ENCODE measurements at places on chromosomes 6 and 20.
A peak's percentile ranks its signal among the peaks of the same experiment; 100 is the strongest.

- no peak for DNase-seq
Measured at GRCh38 chr20:23434521-23435313, 4.8 kb upstream of the CSTL1 start.

GRCh38 chr20:23456409-23456808, 3.7 kb upstream of the CST11 start:
- DNase-seq = no peak

DNA sequence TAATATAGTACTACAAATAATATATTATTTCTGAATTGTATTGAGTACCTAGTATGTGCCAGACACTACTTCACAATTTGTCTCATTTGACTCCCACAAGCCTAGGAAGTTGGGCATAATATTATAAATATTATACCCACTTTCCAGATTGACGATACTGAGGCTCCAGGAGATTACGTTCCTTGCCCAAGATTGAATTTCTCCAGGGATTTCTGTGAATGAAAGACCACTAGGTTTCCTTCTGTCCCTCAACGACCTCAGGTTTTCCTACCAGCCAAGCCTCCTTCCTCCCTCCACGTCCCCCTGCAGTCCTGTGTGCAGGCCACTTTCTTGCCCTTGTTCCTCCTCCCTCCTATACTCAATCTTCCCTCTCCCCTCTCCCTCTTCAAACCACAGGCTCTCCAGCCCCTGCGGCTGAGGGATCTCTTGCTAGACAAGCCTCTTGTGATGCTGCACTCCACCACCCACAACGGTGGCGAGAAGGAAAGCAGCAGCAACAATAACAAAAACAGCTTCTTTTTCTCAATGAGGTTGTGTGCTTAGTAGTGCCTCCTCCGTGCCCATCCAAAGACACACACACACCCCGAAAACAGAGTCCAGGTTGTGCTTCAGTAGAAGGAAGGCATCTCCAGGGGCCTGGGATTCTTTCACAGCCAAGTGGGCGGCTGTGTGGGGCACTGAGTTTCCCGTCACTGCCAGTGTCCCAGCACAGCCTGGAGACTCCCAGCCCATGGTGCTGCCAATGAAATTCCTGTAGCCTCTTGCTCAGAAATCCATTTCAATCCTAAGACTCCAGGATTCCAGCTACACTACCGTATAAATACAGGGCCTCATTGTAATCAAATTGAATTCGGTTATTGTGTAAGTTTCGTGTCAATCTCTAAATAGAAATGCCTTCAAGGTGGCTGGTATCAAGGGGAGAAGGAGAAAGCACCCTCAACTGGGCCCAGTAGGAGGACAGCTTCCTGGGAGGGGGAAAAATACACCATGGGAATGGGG, 94.4 kb downstream of the NCR2 start:
- no peak for DNase-seq

GRCh38 chr6:167735951-167736288, 90.8 kb upstream of the AFDN start:
- DNase-seq = no peak

DNA sequence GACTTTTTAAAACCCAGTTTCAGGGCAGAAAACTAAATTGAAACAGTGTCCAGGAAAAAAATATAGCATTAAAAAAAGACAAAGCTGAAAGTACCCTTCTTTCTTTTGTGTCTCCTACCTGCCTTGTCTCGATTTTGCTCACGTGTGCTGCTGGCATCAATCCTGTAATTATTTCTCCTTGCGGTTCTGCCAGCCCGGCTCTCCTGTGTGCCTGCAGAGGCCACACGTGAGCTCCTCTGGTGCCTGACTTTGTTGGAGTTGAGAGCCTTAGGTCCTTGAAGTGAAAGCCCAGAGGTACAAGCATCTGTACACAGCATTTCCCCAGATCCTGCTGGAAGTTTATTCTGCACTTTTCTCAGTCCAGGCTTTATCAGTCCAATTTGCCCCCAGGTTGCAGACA, 36.5 kb downstream of the GHRH start:
- no peak for DNase-seq

GRCh38 chr20:48986899-48987298, 59.2 kb upstream of the CSE1L start:
- DNase-seq = no peak

GRCh38 chr6:71072508-71072907, 115.6 kb upstream of the B3GAT2 start:
- no peak for DNase-seq

DNA sequence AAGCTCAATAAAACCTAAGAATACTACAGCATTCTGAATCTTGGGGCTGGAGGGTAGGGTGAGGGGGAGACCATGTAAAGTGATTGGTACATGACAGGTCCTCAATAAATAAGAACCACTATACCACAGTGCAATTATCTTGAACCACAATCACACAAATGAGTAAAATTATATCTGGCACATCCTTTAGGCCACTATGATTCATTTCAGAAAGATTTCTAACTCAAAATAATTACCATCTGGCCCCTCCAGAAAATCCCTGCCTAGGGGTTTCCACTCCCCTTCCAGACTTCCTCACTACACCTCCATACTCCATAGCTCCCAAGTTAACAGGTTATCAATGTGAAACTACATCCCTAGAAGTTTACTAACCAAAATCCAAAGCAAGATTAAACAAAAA, 19.7 kb downstream of the AKIRIN2 start:
- no peak for DNase-seq

- no peak for DNase-seq
Measured at GRCh38 chr6:1798965-1799325, 189.2 kb downstream of the FOXC1 start.

GRCh38 chr20:53738945-53739798, 145.5 kb upstream of the ZNF217 start:
- no peak for DNase-seq

DNA sequence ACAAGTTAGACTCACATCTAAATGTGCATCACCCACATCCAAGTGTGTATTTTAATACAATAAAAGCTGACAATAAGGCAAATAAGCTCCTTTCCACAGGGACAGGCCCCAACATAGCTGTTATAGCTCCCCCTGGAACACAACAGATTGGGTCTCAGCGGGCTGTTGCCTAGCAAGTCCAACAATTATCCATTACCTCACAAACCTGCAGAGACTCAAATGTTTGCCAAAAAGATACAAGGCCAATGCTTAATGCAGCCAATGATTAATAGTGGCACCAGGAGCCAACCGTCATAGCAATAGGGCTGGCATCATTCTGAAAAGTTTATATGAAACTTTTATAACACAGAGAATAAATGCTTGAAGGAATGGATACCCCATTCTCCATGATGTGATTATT, 35.7 kb downstream of the EPB41L2 start:
- DNase-seq = no peak

- peak; percentile 65 for DNase-seq
Measured at GRCh38 chr6:144334150-144334708, 49.1 kb downstream of the UTRN start.

GRCh38 chr20:33006776-33007375, 628 bp upstream of the BPIFB2 start:
- DNase-seq = no peak

GRCh38 chr6:136587527-136587926, 37.3 kb upstream of the MAP7 start:
- no peak for DNase-seq

DNA sequence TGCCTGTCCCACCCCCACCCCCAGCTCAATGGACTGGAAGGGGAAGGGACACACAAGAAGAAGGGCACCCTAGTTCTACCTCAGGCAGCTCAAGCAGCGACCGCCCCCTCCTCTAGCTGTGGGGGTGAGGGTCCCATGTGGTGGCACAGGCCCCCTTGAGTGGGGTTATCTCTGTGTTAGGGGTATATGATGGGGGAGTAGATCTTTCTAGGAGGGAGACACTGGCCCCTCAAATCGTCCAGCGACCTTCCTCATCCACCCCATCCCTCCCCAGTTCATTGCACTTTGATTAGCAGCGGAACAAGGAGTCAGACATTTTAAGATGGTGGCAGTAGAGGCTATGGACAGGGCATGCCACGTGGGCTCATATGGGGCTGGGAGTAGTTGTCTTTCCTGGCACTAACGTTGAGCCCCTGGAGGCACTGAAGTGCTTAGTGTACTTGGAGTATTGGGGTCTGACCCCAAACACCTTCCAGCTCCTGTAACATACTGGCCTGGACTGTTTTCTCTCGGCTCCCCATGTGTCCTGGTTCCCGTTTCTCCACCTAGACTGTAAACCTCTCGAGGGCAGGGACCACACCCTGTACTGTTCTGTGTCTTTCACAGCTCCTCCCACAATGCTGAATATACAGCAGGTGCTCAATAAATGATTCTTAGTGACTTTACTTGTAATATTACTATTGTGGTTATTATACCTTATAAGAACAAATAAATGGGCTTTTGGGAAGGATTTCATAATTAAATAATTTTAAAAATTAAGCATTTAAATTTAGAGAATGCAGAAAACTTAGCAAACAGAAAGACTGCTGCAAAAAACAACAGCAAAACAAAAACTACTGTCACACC, 8.4 kb downstream of the CDKN1A start:
- no peak for DNase-seq

DNA sequence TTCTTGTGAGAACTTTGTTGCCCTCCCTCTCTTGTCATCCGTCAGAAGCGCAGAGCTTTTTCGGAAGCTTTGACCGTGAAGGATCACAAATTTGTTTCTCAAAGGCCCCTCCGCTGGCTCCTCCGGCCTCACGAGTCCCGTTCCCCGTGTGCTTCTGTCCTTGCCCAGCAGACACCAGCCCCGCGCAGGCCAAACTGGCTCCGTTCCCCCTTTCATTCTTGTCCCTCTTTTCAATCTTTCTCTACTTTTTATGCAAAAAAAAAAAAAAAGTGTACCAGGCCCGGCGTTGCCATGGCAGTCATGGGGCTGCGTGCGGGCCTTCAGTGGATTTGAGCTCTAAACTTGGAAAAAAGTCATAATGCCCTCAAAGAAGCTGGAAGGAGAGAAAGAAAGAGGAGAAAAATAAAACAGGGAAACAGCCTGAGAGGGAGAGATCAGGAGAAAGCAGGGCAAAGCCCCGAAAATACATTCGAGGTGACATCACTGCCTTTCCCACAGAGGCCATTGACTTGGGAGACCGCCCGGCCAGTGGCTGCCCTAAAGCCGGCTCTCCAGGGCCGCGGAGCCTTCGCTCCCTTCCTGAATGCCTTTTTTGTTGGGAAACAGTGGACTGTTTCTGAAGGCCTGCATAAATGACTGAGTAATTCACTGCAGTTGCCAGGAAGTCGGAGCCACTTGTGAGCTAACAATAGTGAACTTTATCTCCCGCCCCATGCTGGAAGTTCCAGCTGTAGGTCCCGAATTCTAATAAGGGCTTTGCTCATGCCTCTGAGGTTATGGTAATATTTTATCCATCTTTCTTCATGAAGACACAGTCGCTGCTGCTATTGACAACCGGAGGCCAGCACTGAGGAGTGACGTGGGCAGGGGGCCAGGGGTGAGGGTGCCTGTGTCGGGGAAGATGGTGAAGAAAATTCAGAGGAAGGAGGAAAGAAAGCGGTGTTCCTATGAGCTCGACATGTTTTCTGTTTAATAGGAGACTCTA, 670.9 kb downstream of the QKI start:
- no peak for DNase-seq
